ENCODE measurements at places on chromosomes 3 and 15. TPM values are rescaled to one million over a fixed set of nuclear protein-coding genes. Genes with fewer than 3 reads are reported as not detected.

The CTXN2 gene
- total RNA-seq, result 0.02 TPM

The CIB2 gene
- 32.3 TPM for total RNA-seq

The STAC gene
- total RNA-seq, result 2.6 TPM

The OXSR1 gene
- 34.4 TPM for total RNA-seq

The ALG1L2 gene
- total RNA-seq, result not detected

The ALDH1A2 gene
- total RNA-seq, result 0.16 TPM
